PC-9 (cell line): ENCODE measurements at places on chromosomes 6 and 20.

GRCh38 chr6:115120391-115120790 is 777.6 kb upstream of the HS3ST5 start:
- H3K27me3 ChIP-seq = no peaks in the 10 kb centered on the region
- H3K36me3 ChIP-seq = no peaks in the 10 kb centered on the region
- DNase-seq = no peak
- no peak overlapping the region for H3K4me3 ChIP-seq

DNA sequence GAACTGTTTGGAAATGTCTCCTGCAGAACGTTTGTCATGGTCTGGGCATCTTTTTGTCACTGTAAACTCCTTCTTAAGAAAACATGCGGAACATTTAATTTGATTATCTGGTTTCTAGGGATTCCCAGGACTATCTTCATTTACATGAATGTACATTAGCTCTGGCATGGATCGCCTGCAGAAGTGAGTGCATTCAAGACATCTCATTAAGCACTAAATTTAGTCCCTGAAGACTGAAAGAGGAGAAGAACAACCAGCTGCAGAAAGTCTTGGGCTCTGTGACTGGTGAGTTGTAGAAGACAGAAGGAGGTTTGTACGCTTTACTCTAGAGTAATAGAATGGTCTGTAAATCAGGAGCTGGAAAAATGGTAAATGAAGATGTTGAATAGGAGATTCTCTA is 540.7 kb downstream of the BCKDHB start:
- no peak overlapping the region for H3K4me3 ChIP-seq
- no peaks in the 10 kb centered on the region for H3K27me3 ChIP-seq
- H3K36me3 ChIP-seq = no peaks in the 10 kb centered on the region
- no peak overlapping the region for H3K27ac ChIP-seq
- DNase-seq = no peak

DNA sequence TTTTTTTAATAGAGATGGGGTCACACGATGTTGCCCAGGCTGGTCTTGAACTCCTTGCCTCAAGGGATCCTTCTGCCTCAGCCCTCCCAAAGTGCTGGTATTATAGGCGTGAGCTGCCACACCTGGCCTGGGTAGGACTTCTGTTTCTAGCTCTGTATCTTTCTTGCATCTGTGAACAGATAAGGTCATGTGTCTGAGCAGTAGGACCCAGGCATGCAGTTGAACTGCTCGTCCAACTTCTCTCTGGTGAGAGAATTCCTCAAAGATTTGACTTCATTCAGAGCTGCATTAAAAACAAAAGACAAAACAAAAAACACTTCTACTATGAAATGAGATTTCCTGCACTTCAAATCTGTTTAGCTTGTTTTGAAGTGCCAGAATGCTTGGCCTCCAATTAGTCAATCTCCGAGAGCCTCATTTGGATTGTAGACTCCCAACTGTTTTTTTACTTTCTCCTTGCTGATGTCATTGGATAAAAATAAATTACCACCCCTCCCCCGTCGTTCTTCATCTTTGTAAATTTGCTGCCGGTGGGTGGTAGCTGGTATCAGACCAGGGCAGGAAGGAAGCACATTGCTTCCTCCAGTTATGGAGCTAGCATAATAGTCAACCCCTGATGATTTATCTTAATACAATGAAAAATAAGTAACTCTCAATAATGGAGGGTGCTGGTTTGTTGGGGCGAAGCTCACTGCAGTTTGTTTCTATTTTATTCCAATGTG is 17.6 kb downstream of the CD109 start:
- peaks cover 20% of the 10 kb centered on the region for H3K4me1 ChIP-seq
- no peak for DNase-seq
- H3K4me3 ChIP-seq = no peak overlapping the region
- H3K36me3 ChIP-seq = 0 out of 2 replicates have a peak, but pooled peaks cover 4% of the 10 kb centered on the region
- no peak overlapping the region for H3K27ac ChIP-seq
- H3K27me3 ChIP-seq = no peaks in the 10 kb centered on the region

GRCh38 chr20:6277661-6278240 is 154.9 kb upstream of the FERMT1 start:
- H3K4me3 ChIP-seq = no peak overlapping the region
- no peak overlapping the region for H3K27ac ChIP-seq
- peaks cover 18% of the 10 kb centered on the region; the same call in 1 of the 2 replicates for H3K27me3 ChIP-seq
- no peaks in the 10 kb centered on the region for H3K36me3 ChIP-seq

GRCh38 chr6:13554929-13555333 is 19.5 kb upstream of the SIRT5 start:
- H3K4me1 ChIP-seq = peaks cover 14% of the 10 kb centered on the region
- no peaks in the 10 kb centered on the region for H3K27me3 ChIP-seq
- H3K4me3 ChIP-seq = no peak overlapping the region
- H3K36me3 ChIP-seq = no peaks in the 10 kb centered on the region

DNA sequence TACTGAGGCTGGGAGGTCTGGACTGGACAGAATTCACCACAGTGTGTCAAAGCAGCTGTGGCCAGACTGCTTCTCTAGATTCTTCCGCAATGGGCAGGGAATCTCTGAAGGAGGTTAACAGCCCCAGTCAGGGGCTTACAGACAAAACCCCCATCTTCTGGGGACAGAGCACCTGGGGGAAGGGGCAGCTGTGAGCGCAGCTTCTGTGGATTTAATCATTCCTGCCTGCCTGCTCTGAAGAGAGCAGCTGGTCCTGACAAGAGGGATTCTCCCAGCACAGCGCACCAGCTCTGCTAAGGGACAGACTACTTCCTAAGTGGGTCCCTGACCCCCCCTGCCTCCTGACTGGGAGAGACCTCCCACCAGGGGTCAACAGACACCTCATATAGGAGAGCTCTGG is 32.5 kb upstream of the UNC93A start:
- no peak overlapping the region for H3K4me3 ChIP-seq
- no peaks in the 10 kb centered on the region for H3K36me3 ChIP-seq
- no peak for DNase-seq
- H3K27me3 ChIP-seq = 0 out of 2 replicates have a peak, but pooled peaks cover 6% of the 10 kb centered on the region
- H3K27ac ChIP-seq = no peak overlapping the region
- H3K4me1 ChIP-seq = no peaks in the 10 kb centered on the region

GRCh38 chr20:34517114-34517505 is 888 bp downstream of the DYNLRB1 start:
- peak overlapping the region; percentile 95 for H3K4me3 ChIP-seq
- H3K27me3 ChIP-seq = no peaks in the 10 kb centered on the region
- H3K4me1 ChIP-seq = peaks cover 9% of the 10 kb centered on the region
- no peak for DNase-seq
- peak overlapping the region; percentile 69 for H3K27ac ChIP-seq

DNA sequence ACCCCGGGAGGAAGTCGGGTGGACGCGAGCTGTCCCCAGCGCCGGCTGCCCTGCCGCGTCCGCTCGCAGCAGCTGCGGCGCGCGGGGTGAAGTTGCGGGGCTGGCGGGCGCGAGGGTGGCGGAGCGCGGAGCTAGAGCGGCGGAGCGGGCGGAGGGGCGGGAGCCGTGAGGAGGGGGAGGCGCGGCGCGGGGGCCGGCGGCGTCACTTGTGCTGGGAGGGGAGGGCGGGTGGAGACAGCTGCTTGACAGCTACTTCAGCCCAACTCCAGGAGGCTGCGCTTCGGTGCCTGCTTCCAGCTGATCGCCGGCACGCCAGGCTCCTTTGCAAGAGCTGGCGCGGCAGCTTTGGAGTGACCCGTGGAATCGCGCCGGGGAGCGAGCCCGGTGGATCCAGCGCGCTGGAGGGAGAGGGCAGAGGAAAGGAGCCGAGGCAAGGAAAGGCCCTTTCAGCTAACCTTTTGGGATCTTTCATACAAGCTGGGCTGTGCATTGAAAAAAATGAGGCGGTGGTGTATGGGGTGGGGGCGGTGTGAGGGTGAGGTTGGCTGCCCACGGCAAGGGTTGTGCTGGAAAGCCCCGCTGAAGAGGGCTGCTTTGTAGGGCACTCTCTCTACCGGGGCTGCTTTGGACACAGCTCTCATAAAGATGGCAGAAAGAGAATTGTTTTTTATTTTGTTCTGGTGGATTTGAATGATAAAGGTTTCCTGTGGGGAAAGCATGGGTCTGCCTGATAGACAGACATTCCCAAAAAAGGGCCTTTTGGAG is 24.6 kb downstream of the RIPOR2 start:
- DNase-seq = peak; percentile 28
- H3K4me3 ChIP-seq = peak overlapping the region; percentile 42; the same call in 1 of the 2 replicates
- H3K27me3 ChIP-seq = peaks cover 21% of the 10 kb centered on the region

DNA sequence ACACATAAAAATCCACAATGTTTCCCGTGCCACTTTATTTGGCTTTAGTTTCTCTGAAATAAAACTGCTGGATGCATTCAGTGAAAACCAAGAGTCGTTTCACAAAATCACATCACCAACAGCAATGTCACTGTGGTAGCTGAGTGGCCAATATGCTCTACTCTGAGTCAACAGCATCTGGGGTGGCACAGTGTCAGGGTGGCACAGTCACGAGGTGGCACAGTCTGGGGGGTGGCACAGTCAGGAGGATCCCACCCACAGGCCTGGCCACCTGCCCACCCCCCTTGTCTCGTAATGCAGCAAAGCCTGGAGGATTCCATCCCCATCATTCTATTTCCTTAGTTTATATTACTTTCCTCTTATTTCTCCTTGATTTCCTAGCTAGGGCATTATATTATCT is 87.0 kb downstream of the ANKRD60 start:
- peaks cover 53% of the 10 kb centered on the region for H3K4me1 ChIP-seq
- H3K36me3 ChIP-seq = no peaks in the 10 kb centered on the region
- DNase-seq = no peak
- no peak overlapping the region for H3K4me3 ChIP-seq
- H3K27ac ChIP-seq = peak overlapping the region; percentile 57

DNA sequence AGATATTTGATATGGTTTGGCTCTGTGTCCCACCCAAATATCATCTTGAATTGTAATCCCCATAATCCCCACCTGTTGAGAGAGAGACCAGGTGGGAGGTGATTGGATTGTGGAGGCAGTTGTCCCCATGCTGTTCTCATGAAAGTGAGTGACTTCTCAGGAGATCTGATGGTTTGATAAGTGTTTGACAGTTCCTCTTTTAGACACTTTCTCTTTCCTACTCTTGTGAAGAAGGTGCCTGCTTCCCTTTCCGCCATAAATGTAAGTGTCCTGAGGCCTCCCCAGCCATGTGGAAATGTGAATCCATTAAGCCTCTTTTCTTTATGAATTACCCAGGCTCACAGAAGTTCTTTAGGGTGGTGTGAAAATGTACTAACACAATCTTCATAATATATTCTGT is 1404.0 kb upstream of the ADGRB3 start:
- no peaks in the 10 kb centered on the region for H3K4me1 ChIP-seq
- no peak overlapping the region for H3K4me3 ChIP-seq

GRCh38 chr6:148864941-148865340 is 118.1 kb downstream of the UST start:
- H3K4me3 ChIP-seq = no peak overlapping the region
- DNase-seq = no peak
- H3K27ac ChIP-seq = no peak overlapping the region
- H3K4me1 ChIP-seq = 0 out of 2 replicates have a peak, but pooled peaks cover 3% of the 10 kb centered on the region
- no peaks in the 10 kb centered on the region for H3K27me3 ChIP-seq

GRCh38 chr20:34907616-34908469 is 31.4 kb downstream of the ACSS2 start:
- H3K4me3 ChIP-seq = 0 out of 2 replicates have a peak overlapping the region, but pooled peaks have one; percentile 3
- DNase-seq = peak; percentile 86
- H3K4me1 ChIP-seq = peaks cover 40% of the 10 kb centered on the region
- peaks cover 33% of the 10 kb centered on the region for H3K36me3 ChIP-seq
- peak overlapping the region; percentile 90 for H3K27ac ChIP-seq

DNA sequence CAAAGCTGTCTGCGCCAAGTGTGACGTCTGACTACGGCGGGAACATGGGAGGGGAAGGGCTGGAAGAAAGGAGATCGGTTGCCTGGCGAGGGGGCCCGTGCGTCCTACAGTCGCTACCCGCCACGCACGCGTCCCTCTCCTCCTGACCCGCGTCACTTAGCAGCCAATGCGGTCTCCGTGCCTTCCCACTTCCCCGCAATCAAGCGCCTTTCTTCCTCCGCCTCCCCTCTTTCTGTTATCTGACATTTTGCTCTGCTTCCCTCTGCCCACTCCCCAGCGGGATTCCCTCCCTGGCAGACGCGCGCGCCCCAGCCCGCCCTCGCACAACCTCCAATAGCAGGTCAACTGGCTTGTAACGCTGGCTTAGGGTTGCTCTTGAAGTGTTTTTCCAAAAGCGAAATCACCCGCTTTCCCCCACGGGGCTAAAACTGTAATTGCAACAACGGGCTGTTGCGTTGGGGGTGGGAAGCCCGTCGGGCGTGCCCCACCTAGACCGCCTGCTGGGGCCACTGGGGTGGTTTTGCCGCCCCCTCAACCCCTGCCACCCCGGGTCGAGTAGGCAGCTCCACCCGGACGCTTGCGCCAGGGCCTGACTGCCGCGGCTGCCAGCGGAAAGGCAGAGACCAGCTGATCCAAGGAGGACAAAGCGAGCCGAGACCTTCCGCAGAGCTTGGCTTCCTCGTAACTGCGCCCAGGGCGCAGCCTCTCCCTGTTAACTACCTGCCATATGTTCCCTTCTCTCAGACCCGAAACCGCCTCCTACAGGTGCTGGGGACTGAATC is 6.2 kb upstream of the SOX4 start:
- peak overlapping the region; percentile 97 for H3K4me3 ChIP-seq
- H3K36me3 ChIP-seq = no peaks in the 10 kb centered on the region
- peak; percentile 67 for DNase-seq
- H3K27ac ChIP-seq = peak overlapping the region; percentile 83

- no peak overlapping the region for H3K4me3 ChIP-seq
- H3K27me3 ChIP-seq = peaks cover 55% of the 10 kb centered on the region
- no peaks in the 10 kb centered on the region for H3K4me1 ChIP-seq
- H3K36me3 ChIP-seq = no peaks in the 10 kb centered on the region
- no peak overlapping the region for H3K27ac ChIP-seq
- no peak for DNase-seq
Measured at GRCh38 chr6:70336996-70337742, 34.3 kb upstream of the COL9A1 start.

GRCh38 chr20:24334830-24335229 is 134.6 kb upstream of the SYNDIG1 start:
- no peak overlapping the region for H3K4me3 ChIP-seq
- no peak for DNase-seq

GRCh38 chr6:14023855-14024254 is 93.7 kb upstream of the CD83 start:
- no peak overlapping the region for H3K27ac ChIP-seq
- no peak overlapping the region for H3K4me3 ChIP-seq
- H3K36me3 ChIP-seq = no peaks in the 10 kb centered on the region

DNA sequence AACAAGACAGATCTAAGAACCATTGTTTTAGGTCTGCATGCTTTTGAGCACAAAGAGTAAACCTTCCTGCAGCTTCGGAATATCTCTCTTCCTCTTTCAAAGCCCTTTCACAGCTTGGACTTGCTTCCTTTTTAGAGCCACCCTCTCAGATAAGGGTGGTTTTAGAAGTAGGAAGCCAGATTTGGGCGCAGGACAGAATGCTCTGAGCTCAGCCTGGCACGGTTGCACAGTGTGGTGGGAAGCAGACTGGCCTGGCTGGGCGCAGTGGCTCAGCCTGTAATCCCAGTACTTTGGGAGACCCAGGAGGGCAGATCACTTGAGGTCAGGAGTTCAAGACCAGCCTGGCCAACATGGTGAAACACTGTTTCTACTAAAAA is 35.6 kb upstream of the PNRC1 start:
- no peaks in the 10 kb centered on the region for H3K27me3 ChIP-seq
- no peak overlapping the region for H3K27ac ChIP-seq
- H3K4me1 ChIP-seq = no peaks in the 10 kb centered on the region

GRCh38 chr20:50772420-50773185 is 22.3 kb upstream of the BCAS4 start:
- no peak overlapping the region for H3K4me3 ChIP-seq
- H3K36me3 ChIP-seq = no peaks in the 10 kb centered on the region
- no peaks in the 10 kb centered on the region for H3K27me3 ChIP-seq
- no peak overlapping the region for H3K27ac ChIP-seq

GRCh38 chr20:5402903-5403531 is 86.3 kb upstream of the PROKR2 start:
- H3K36me3 ChIP-seq = no peaks in the 10 kb centered on the region
- H3K4me3 ChIP-seq = no peak overlapping the region
- H3K4me1 ChIP-seq = no peaks in the 10 kb centered on the region
- H3K27ac ChIP-seq = no peak overlapping the region
